ENCODE measurements at places on chromosomes 5 and 9. TPM values are rescaled to one million over a fixed set of nuclear protein-coding genes. Genes with fewer than 3 reads are reported as not detected.

Gene PCDHA13
- 0.05 TPM for total RNA-seq

Gene BASP1
- total RNA-seq, result 31.4 TPM

Gene ABLIM3
- 45.4 TPM for total RNA-seq

Gene LCN15
- total RNA-seq, result not detected

Gene BAAT
- total RNA-seq, result not detected

Gene AFAP1L1
- total RNA-seq, result 30.3 TPM

Gene SCGB3A2
- not detected for total RNA-seq

Gene PCDHGA1
- total RNA-seq, result 0.81 TPM

Gene DIPK1B
- 8.3 TPM for total RNA-seq

Gene REEP5
- total RNA-seq, result 63.8 TPM

Gene NDOR1
- total RNA-seq, result 8.1 TPM

Gene TMEM174
- total RNA-seq, result not detected

Gene SIT1
- total RNA-seq, result 0.24 TPM

Gene ANKRD34B
- total RNA-seq, result not detected

Gene PCDHGC5
- 2.6 TPM for total RNA-seq

Gene CCNG1
- total RNA-seq, result 101 TPM

Gene ASPN
- total RNA-seq, result 22.5 TPM

Gene POC5
- total RNA-seq, result 8.8 TPM

Gene TMEM161B
- total RNA-seq, result 15.2 TPM

Gene LRRC70
- 5.4 TPM for total RNA-seq

Gene C9
- total RNA-seq, result not detected

Gene SMIM33
- not detected for total RNA-seq

Gene WDR5
- 17.0 TPM for total RNA-seq

Gene OR5C1
- total RNA-seq, result not detected

Gene SLC27A6
- total RNA-seq, result not detected

Gene GPX8
- total RNA-seq, result 49.9 TPM

Gene GNA14
- total RNA-seq, result 6.0 TPM

Gene DTWD2
- total RNA-seq, result 7.6 TPM

Gene GABRA6
- total RNA-seq, result not detected

Gene TLX3
- total RNA-seq, result not detected

Gene UAP1L1
- 20.5 TPM for total RNA-seq

Gene CCL21
- 161 TPM for total RNA-seq

Gene PGM5
- total RNA-seq, result 226 TPM

Gene AK1
- total RNA-seq, result 65.7 TPM

Gene PCDH12
- 8.7 TPM for total RNA-seq

Gene SWI5
- 16.7 TPM for total RNA-seq

Gene GARIN3
- total RNA-seq, result not detected

Gene GIN1
- total RNA-seq, result 9.0 TPM

Gene PRELID2
- 16.1 TPM for total RNA-seq

Gene ROR2
- 28.4 TPM for total RNA-seq

Gene TYRP1
- total RNA-seq, result 0.28 TPM

Gene SVEP1
- 97.9 TPM for total RNA-seq

Gene SLC45A2
- not detected for total RNA-seq

Gene PPP1R26
- total RNA-seq, result 8.0 TPM

Gene GRXCR2
- not detected for total RNA-seq

Gene RASGRF2
- total RNA-seq, result 6.8 TPM

Gene COL23A1
- total RNA-seq, result 3.0 TPM

Gene DMRT2
- total RNA-seq, result 0.93 TPM

Gene GGTA1
- total RNA-seq, result 3.8 TPM

Gene SAXO1
- 0.05 TPM for total RNA-seq

Gene ZNF354C
- 6.7 TPM for total RNA-seq

Gene TCF7
- 1.6 TPM for total RNA-seq

Gene NDFIP1
- total RNA-seq, result 78.5 TPM

Gene PHF24
- total RNA-seq, result 0.93 TPM
